Testis (tissue), 5 donors: ENCODE measurements at places on chromosomes 12 and 14. TPM values are rescaled to one million over a fixed set of nuclear protein-coding genes. Genes with fewer than 3 reads are reported as not detected.

- H3K36me3 ChIP-seq, result no peaks in the 10 kb centered on the region
- H3K4me1 ChIP-seq, result no peaks in the 10 kb centered on the region
- H3K27ac ChIP-seq, result no peak overlapping the region
- no peak for DNase-seq
Measured at GRCh38 chr12:104656921-104657320, 200.2 kb downstream of the CHST11 start.

- no peak overlapping the region for H3K4me3 ChIP-seq
- H3K36me3 ChIP-seq, result no peaks in the 10 kb centered on the region
- H3K27ac ChIP-seq, result no peak overlapping the region
- no peaks in the 10 kb centered on the region for H3K27me3 ChIP-seq
Measured at GRCh38 chr14:102949062-102949800, 26.8 kb downstream of the AMN start.

KRT74 gene
- total RNA-seq, result 0.87 TPM

PCBP2 gene
- total RNA-seq, result 553 TPM

PLEKHD1 gene
- total RNA-seq, result 0.87 TPM

WNT1 gene
- total RNA-seq, result 1.4 TPM

CLEC1B gene
- 1.7 TPM for total RNA-seq
